KG1 (cell line): ENCODE measurements at places on chromosomes 7 and 10.

DNA sequence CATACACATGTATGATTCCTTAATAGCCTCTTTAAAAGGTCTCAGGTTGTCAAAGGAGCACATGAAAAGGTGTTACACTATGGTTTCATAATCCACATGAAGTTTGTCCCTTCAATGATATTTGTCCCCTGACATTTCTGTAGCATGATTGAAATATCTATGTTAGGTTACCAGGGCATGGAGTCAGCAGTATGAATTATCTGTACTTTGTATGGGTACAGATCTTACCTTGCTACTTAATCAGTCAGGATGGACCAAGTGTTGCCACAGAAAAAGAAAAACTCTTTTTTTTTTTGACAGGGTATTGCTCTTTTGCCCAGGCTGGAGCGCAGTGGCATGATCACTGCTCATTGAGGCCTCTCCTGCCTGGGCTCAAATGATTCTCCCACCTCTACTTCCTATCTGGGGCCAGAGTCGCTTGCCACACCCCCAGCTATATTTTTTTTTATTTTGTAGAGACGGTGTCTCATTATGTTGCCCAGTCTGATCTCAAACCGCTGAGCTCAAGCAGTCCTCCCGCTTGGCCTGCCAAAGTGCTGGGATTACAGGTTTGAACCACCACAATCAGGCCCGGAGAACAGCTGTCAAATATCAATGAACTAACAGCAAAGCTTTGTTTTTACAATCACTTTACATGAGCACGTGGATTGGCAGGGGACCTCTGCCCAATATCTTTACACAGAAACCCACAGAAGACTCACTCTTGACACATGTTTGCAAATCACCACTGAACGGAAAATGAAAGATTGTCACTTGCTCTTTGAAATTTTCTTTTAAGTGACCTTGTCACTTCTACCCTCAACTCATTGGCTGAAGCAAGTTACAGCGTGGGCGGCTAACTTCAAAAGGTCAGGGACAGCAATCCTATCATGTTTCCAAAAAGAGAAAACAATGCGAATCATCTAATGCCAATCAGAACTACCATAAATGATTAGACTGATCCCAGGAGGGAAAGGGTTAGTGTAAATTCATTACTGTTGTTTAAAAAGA lies 140.2 kb downstream of the PRKG1 start:
- DNase-seq: no peak

- DNase-seq: no peak
Observed at GRCh38 chr7:8391353-8392062, 41.9 kb upstream of the NXPH1 start.

DNA sequence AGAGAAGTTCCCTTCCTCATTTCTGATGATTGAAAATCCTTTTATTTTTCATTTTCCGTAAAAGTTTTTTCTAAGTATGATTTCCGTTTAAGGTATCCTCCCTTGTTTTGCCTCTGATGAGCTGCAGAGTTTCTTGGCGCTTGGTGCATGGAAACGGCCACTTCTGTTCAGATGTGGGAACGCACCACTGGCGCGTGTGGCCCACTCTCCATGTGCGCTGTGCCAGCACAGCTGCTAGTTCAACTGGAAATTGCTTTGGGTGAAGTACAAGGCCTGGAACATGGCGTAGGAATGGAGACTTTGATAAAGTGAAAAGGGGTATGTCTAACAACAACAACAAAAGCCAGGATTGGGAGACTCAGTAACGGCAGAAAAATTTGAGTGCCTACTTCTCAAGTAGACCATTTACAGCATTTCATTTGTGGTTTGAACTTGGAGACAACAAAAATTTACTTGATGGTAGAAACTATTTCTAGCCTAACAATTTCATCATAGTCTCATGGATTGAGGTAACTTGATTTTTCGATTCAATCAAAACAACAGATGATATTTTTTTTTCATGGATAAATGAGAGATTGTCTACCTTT lies 364.2 kb downstream of the SUGCT start:
- no peak for DNase-seq

DNA sequence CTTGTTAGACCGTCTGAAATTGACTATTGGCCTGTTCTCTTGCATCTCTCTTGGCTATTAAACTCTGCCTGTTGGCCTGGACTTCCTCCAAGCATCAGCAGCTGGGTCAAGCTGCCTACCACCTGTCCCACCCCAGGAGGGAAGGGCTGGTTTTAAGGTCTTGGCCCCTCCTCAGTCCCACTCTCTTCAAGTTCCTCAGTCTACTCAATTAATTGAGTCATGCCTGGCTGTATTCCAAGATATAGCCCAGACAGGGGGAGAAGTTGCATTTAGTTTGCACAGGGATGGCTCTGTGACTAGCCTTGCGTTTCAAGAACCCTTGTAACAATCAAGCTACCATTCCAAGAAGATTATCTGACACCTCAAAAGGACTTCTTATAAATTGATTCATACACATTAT lies 113.8 kb upstream of the GLI3 start:
- no peak for DNase-seq

DNA sequence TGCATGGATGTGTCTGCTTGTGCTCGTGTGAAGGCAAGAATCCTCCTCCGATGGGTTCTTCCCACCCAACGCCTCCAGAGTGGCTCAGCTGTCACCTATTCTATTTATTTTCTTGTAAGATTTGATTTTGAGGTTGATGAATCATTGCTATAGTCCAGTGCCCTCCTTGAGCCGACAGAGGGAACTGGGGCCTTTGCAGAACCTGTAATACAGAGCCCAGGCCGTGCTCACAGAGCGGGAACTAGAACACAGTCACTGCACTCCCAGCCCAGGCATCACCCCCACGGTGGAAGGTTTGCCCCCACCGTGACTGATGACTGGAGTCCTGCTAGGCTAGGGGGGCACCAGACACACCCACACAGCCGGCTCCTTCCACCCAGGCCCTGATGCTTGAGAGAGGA lies 2.0 kb downstream of the RARRES2 start:
- no peak for DNase-seq

GRCh38 chr7:95886501-95887090 lies 114.2 kb downstream of the DYNC1I1 start:
- DNase-seq: no peak

- no peak for DNase-seq
Observed at GRCh38 chr10:1544929-1545328, 192.4 kb downstream of the ADARB2 start.

- no peak for DNase-seq
Observed at GRCh38 chr7:124940306-124940705, 10.7 kb upstream of the POT1 start.

GRCh38 chr10:121873236-121873635 lies 54.6 kb downstream of the ATE1 start:
- no peak for DNase-seq

DNA sequence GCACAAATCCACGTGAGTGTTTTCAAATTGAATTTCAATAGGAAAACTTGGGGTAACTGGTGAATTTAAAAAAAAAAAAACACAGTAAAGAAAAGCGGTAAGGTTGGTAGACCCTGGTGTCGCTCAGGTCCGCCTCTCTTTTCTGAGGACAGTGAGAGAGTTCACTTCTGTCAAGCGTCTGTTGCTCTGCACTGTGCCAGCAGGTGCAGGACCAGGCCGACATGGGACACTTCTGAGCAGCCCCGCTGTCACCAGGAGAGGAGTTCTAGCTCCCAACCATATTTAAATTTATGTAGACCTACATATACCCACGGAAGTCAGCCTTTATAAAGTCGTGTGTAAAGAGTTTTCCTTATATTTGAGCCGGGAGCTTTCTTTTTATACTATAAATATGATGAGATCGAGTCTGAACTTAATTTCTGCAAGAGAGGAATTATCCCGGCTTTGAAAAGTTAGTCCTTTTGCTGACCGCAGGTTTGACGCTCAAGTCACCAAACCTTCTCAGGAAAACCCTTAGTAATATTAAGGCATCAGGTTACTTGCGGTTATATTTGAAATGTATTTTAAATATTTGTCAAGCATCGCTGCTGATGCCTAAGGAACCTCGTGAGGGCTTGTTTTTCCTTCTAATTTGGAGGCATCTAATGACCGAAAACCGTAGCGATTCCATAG lies 531 bp downstream of the IKZF1 start:
- DNase-seq: peak; percentile 61

DNA sequence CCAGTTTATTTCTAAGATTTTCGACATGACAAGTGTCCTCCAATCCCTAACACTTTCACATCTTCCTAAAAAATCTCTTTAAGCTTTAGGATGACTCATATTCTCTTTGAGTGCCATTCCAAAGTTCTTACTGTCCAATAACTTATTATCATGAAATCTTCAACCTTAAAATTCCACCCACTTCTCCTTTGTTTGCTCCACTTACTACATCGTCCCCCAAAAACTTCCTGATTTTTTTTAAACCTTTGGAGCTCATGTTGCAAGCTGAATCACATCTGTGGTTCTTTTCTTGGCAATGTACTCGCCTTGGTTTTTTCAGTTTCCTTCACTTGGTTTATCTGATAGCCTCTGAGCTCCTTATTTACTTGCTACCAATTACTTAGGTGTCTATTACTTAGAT lies 39.2 kb upstream of the JCAD start:
- DNase-seq: no peak

GRCh38 chr7:128398841-128399135 lies 11.0 kb downstream of the IMPDH1 start:
- no peak for DNase-seq

DNA sequence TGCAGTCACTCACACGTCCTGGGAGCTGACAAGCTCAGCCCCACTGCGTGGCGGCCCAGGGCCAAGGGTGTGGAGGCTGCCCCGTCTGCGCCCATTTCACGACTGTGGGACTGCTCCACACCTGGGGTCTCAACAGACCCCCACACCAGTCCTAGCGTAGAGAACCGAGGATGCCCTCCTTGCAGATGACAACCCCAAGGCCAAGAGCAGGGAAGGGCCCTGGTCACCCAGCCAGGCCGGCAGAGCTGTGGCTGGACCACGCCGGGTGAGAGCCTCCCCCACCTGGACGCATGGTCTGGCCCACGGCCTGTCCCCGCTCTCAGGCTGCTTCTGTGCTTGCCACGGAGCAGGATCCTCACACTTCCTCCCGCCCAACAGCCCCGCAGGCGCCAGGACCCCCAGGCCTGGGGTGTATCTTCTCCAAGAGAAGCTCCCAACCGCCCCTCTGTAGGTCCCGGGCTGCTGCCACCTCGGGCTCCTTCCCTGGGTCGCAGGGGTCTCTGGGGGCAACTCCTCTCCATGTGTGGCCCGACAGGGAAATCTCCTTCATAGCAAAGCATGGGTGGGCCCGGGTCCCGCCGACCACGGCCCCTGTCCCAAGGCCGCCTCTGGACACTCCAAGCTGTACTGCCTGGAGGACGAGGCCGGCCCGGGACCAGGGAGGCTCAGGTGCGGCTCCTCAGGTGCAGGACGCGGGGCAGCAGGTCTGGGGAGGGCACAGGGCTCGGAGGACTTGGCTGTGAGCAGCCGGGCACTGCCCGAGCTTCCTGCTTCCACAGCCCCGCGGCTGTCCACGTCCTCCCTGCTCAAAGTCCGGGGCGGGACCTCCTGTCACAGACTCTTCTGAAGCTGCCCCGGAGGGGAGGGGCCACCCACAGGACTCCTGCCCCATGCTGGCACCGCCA lies 88.8 kb downstream of the FOXL3 start:
- no peak for DNase-seq

DNA sequence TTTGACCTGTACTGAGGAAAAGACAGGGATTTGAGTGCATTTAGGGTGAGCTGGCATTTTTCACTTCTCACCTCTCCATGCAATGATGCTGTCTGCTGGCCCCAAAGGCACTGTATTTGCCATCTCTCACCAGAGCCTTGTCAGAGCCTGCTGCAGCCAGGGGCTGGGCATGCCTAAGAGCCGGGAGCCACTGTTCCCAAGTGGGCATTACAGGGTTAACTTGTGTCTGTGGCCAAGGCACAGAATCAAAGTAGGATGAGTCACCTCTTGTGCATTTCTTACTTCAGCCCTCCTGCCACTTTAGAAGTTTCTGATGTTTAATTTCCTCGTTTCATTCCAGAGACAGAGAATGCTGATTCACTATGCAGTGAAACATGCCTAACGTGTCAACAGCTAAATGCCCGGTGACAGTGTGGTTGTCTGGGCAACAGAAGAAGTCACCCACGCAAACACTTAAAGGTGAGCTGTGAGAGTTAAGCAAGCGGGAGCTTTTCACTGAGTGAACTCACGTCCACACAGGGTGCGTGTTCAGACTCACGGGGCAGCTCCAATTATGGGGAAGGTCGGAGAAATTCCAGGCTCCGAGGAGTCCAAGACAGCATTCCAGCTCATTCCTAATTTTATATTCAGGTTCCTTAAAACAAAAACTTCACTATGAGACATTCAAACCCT lies 57.1 kb upstream of the IGFBP3 start:
- DNase-seq: no peak

DNA sequence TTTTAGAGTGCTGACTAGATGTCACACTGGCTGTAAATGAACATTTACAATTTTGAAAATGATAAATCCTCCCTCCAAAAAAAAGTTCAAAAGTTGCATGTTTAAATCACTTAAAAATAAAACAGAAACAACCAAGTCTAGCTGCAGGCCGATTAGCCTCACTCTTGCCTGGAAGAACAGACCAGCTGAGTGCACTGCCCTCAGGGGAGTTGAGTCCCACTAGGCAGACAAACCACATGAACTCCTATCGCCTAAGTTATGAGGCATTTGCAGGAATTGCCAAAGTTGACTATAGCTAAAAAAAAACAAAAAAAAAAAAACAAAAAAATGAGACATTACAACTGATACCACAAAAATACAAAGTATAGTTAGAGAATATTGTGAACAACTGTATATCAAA lies 510.0 kb downstream of the ANKRD7 start:
- no peak for DNase-seq

- DNase-seq: no peak
Observed at GRCh38 chr10:62047228-62047892, 145.9 kb downstream of the ARID5B start.

GRCh38 chr10:7471720-7472367 lies 61.0 kb upstream of the SFMBT2 start:
- DNase-seq: no peak

GRCh38 chr7:84548366-84549365 lies 354.1 kb upstream of the SEMA3A start:
- no peak for DNase-seq

DNA sequence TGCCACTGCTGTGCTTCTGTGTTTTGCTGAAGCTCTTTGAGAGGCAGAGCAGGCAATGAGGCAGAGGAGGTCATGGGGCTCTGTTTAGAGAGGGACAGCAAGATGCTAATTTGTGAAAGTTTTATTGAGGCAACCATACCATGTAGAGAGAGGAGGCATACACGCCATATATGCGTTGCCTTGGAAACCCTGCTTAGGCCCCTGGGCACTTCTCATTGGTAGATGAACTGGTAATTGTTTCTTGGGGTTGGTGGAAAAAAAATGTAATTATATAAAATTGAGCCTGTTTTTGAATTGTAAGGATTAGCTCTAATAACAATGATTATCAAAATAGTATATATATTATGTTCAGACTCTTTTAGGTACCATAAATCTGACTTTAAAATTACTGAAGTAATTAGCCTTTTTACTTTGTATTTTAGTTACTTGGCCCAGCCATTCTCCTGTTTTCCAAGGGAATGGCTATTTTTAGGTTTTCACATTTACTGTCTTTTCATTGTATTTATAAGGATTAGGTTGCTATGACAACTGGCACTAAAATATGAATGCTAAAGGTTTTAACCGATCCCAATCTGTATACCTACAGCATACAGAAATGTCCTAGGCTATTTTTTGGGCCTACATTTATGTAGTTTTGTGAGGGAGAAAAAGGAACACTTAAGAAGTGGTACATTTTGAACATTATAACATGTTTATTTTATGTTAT lies 52.4 kb downstream of the BZW2 start:
- no peak for DNase-seq

- no peak for DNase-seq
Observed at GRCh38 chr7:135355377-135356048, 121.9 kb downstream of the STRA8 start.

- peak; percentile 49 for DNase-seq
Observed at GRCh38 chr7:47578579-47579270, 3.2 kb downstream of the TNS3 start.
